Dermis blood vessel endothelial cell (primary cell): ENCODE measurements at places on chromosomes 1 and 21. TPM values are rescaled to one million over a fixed set of nuclear protein-coding genes. Genes with fewer than 3 reads are reported as not detected.

DNA sequence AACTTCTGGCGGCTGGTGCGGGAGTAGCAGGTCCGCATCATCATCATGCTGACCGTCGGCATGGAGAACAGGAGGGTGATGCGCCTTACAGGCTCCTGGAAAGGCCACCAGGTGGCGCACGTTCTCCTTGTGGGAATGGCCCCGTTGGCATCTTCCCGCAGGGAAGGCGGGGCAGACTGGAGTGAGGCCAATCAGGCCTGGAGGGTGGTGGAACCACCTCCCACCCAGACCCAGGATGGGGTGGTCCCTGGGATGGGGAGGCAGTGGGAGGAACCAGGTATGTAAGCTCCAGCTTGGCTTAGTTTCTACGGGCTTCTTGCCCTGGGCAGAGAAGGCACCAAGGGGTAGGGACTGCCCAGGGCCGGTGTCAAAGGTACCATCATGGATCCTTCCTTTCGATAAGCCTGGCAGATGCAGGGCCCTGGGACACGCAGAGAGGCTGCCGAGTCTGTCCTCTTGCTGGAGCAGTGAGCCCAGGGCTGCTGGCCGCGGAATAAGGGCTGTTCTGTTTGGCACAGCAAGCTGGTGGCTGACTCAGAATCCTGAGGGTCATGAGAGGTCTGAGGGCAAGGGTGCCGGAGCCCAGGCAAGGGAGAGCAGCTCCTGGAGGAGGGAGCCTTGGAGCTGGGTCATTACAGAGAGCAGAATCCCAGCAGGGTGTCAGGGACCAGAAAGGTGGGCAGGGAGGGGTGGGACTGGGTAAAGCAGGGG lies 8.7 kb upstream of the LGR6 start:
- DNase-seq: peak; percentile 92

The CFHR5 gene
- total RNA-seq: not detected in 2 replicates

GRCh38 chr1:151720974-151721787 lies at the start of gene RIIAD1:
RIIAD1 (plus strand) TSS chr1:151721522; CDS start chr1:151721537, 15 bp downstream.
- peak; percentile 27 for DNase-seq

DNA sequence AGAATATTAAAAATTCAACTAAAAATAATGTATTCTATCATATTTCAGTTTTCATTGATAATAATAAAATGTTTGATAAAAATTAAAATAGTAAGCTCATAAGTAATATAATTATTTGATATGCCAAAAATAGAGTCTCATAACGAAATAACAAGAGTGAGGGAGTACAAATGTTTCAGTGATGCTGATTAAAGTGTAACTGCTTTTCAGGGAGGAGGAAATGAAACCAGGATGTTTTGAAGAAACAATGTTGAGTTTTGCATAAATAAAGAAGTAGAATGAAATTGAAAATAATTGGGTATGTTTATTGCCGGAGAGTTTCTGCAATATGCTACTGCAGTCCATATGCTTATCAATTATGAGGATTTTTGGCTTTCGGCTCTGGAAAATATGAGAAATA lies 1159.8 kb upstream of the ADGRL2 start:
- DNase-seq: no peak

GRCh38 chr1:151720554-151720953 lies 768 bp upstream of the RIIAD1 start:
- DNase-seq: no peak

The SPATA21 gene
- under 0.01 TPM in 1 of 2 replicates, not detected in the other for total RNA-seq

- no peak for DNase-seq
Observed at GRCh38 chr1:229116114-229116513, 154.8 kb upstream of the RAB4A start.

The LGR6 gene
- total RNA-seq: not detected in 2 replicates

GRCh38 chr1:20728371-20729154 lies 3.9 kb downstream of the SH2D5 start:
- DNase-seq: no peak
